ELR (cell line): ENCODE measurements at places on chromosomes 16 and 17.

DNA sequence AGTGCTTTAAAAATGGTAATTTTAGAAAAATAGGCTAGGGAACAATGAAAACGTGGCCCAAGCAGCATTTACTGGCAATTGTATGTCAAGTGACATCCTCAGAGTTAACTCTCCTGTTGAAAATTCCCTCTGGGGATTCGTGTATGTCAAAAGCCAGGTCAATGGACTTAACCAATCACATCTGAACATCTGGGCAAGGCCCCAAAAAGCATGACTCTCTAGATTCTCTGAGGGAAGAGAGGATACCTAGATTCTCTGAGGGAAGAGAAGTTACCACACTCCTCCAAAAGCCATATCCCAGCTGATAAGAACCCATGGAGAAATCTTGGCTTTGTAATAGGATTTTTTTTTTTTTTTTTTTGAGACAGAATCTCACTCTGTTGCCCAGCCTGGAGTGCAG lies 23.5 kb downstream of the NFE2L1 start:
- DNase-seq, result no peak

DNA sequence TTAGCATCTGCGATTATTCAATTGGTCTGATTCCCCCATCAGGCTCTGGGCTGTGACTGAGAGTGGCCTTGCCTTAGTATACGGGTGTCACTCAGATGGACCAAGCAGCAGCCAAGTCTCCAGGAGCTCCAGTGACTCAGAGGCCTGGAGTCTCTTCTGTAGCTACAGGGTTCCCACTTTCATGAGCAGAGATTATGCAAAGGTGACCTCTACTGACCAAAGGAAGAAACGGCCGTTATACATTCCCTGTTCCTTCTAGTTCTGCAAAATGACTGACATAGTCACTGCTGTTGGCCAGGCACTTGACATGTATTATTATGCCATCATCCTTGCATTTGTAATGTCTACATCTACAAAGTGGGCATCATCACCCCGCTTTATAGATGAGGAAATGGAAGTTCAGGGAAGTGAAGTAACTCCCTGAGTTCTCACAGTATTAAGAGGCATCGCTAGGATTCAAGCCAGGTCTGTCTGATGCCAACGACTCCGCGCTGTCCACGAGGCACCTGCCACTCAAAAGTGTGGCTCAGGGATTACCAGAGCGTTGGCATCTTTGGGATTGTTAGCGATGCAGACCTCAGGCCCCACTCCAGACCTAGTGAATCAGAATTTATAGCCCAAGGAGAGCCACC lies 23.3 kb downstream of the SLC38A7 start:
- peak; percentile 95 for DNase-seq

GRCh38 chr16:83692224-83692623 lies 115.6 kb upstream of the HSBP1 start:
- no peak for DNase-seq

- DNase-seq, result no peak
Observed at GRCh38 chr16:12311309-12311708, 334.8 kb downstream of the SNX29 start.

DNA sequence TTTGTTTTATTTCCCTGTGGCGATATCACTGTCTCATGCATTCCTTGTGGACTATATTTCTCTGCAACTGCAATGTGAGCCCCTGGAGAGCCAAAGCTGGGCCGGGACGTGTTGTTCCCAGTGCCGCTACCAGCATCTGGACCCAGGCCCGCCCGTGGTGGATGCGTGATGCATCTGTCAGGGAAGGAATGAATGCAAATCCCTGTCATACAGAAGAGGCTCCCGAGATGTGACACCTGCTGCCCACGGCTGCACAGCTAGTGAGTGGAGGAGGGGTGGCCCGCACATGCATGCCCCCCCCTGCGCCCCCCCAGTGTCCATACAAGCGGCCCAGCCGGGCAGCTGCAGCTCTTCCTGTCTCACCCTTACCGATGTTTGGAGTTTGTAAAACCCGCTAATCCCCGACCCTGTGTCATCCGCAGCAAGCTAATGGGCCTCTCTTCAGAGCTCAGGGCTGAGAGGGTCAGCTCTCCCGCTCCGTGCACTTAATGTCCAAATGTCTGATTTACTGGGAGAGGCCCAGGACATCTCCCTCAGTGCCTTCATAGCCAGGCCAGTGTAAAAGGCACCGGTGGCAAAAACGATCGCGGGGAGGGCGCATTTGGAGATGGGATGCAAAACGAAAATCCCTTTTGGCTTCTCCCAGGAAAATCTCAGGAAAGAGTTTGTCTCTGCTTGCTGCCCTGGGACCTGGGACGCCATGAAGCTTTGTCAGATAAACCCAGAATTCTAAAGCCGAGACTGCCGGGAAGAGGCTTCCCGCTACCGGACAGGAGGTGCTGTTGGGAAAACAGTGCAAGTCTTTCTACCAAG lies 91.8 kb downstream of the FOXL1 start:
- DNase-seq, result no peak

GRCh38 chr16:12317121-12317810 lies 340.7 kb downstream of the SNX29 start:
- no peak for DNase-seq

DNA sequence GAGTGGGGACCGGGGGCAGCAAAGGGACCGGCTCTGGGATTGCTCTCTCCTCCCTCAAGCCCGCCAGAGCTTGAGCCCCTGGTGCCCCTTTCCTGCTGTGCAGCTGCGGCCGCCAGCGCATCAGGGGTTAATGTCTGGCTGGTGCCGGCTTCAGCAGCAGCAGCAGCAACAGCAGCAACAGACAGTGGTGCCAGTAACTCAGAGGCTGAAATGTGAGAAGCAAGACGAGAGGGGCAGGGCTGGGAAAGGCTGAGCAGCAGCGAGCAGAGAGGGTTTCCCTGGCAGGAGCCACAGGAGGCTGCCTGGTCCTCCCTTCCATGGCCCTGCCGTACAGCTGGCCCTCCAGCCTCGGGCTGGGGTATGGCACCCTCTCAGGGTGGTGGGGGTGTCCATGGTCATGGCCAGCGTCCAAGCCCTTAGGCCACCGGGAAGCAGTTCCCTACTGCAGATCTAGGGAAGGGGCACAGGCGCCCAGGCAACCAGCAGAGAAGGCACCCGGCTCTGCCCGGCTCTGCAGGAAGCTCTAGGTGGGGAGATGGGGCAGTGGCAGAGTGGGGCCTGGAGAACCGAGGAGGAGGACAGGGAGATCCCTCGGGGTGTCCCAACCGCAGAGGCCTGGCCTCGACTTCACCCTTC lies 21.1 kb upstream of the TFAP4 start:
- DNase-seq, result peak; percentile 63

- DNase-seq, result no peak
Observed at GRCh38 chr17:39866013-39866730, 1.8 kb upstream of the ZPBP2 start.

DNA sequence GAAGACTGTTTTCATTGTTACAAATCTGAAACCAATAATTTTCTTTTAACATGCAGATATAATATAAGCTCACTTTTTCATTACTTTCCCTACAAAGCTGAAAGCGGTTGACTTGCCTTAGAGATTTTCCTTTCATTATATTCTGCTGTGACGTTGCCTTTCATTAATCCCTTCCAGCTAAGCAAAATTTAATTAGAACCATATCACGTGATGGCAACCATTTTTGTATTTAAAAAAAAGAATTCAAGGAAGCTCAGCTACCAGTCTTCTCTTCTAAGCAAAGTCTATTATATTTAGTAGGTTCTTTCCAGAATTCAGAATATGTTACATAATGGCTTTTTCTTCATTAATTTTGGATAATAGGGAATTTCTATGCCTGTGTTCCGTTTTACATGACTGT lies 186.5 kb downstream of the PRKCA start:
- no peak for DNase-seq

DNA sequence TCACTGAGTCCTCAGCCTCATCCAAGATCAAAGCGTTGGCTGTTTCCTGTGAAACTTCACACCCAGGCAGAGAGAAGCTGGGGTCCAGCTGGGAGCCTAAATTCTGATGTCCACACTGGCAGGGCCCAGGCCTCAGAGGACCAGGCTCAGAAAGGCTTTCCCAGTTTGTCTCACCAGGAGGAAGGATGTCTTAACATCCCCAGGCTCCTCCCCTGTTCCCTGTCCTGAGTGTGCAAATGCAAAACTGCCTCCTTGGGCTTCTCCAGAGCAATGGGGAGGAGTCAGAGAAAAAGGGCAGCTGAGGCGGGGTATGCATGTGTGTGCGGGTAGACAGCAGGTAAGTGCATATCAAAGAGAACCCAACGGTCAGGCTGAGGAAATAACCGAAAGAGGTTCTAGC lies 45.7 kb downstream of the CUEDC1 start:
- no peak for DNase-seq

GRCh38 chr17:4807605-4808377 lies 839 bp downstream of the PLD2 start:
- DNase-seq, result peak; percentile 28

DNA sequence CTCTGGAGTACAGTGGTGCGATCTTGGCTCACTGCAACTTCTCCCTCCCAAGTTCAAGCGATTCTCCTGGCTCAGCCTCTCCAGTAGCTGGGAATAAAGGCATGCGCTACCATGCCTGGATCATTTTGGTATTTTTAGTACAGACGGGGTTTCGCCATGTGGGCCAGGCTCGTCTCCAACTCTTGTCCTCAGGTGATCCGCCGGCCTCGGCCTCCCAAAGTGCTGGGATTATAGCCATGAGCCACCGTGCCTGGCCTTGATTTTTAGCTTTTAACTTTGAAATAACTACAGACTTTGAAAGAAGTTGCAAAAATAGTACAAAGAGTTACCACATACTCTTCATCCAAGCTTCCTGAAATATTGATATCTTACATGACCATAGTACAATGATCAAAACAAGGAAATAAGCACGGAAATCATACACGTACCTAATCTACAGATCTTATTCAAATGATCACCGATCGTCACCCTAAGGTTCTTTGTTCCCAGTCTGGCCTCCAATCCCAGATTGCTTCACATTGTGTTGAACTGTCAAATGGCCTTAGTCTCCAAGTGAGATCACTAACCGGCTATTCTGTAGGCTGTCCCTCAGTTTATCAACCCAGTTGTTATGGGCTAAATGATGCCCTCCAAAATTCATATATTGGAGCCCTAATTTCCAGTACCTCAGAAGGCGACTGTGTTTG lies 18.4 kb downstream of the NPIPA1 start:
- no peak for DNase-seq

GRCh38 chr16:14050291-14051027 lies 20.7 kb upstream of the MRTFB start:
- no peak for DNase-seq

GRCh38 chr17:8155231-8155995 lies 3.2 kb upstream of the PER1 start:
- no peak for DNase-seq
